ENCODE measurements at places on chromosomes 12 and 14.

GRCh38 chr12:54564768-54565167 is 15.4 kb downstream of the PDE1B start:
- DNase-seq = no peak

DNA sequence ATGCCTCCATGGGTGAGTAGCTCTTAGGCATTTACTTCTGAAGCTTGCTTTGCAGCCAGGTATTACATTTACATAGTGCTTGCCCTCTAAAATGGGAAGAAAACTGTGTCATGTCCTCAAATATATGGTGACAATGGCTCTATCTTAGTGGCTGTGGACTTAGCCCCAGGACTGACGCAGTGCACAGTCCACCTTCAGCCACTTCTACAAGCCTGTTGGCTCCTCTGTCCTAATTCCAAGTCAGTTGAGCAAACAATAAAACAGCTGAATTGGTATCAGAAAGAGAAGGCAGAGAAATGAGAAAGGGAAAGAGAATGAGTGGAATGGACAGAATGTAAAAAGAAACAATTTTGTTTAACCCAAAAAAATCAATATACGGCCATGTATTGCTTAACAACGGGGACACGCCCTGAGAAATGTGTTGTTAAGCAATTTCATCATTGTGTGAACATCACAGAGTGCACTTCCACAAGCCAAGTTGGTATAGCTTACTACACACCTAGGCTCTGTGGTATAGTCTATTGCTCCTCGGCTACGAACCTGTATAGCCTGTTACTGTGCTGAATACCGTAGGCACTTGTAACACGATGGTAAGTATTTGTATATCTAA is 93.5 kb downstream of the GRIN2B start:
- DNase-seq = no peak

GRCh38 chr14:105333613-105334364 is 19.2 kb downstream of the PACS2 start:
- no peak for DNase-seq

GRCh38 chr14:95092723-95093122 is 64.6 kb downstream of the DICER1 start:
- DNase-seq = no peak

DNA sequence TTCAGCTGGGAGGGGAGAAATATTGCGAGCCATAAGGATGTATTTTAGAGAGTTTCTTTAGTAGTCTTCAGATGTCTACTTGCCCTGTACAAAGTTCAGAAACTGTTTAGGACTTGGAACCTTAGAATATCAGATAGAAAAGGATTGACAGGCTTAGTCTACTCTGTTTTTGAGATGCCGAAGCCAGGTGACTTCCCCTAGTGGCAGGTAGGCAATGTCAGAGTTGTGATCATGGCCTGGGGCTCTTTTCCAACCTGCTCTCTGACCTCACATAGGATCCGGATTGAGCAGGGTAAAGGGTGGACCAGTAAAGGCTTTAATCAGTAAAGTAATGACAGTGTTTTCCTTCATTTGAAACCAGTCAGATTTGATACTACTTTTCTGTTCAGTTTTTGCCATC is 59.6 kb downstream of the PRKCH start:
- no peak for DNase-seq

- no peak for DNase-seq
Observed at GRCh38 chr12:111359231-111359913, 9.5 kb downstream of the PHETA1 start.

- peak; percentile 71 for DNase-seq
Observed at GRCh38 chr12:16658699-16659098, 52.7 kb upstream of the LMO3 start.

DNA sequence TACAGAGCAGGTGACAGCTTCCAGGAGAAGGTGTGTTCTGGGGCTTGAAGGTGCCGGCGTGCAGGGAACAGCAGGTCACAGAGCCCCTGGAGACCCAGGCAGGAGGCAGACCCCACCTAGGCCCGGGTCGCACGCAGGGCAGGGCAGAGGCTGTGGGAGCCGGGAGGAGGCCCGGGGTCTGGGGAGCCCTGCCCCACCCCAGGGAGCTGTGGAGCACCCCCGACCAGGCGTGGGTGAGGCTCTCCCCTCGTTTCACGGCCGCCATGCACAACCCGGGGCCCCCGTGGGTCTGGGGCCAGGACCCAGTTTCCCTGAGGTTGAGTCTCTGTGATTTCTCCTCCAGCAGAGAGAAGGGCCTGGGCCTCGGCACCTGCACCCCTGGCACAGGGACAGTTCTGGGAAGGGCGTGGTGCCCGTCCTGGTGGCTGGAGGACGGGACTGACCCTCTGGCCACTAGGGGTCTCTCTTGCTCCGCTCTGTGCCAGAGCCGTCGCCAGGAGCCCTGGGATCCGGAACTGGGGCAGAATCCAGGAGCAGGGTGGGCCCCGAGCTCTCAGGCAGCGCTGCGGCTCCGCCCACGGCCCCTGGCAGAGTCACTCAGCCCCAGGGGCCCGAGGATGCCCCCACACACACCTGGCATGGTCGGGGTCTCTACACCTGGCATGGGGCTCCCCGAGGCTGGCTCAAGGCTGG is 75.2 kb upstream of the FBRSL1 start:
- peak; percentile 39 for DNase-seq

- peak; percentile 60 for DNase-seq
Observed at GRCh38 chr14:38989922-38990546, 113.0 kb downstream of the SEC23A start.

Measured in MM.1S (cell line).